ENCODE measurements at places on chromosomes 6 and 20.

DNA sequence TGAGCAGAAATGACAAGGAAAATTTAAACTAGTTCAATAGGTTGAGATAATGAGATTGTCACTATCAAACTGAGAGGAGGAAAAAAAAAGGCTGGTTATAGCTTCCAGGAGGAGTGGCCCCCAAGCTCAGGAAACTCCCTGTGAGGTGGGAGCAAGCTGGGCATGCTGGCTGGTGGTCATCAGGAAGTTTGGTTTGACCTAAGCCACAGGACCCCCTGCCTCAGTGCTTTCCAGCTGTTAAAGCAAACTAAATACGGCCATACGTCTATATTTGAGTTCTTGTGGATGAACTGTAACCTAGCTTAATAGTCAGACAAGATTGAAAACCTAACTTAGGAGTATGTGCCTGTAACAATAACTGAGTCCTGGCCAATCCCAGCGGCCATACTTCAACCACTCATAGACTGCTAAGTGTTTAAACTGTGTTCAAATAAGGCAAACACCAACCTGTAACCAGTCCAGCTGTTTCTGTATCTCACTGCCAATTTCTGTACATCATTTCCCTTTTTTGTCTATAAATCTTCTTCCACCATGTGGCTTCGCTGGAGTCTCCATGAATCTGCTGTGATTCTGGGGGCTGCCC lies 24.6 kb upstream of the ZBTB24 start:
- no peak for DNase-seq

DNA sequence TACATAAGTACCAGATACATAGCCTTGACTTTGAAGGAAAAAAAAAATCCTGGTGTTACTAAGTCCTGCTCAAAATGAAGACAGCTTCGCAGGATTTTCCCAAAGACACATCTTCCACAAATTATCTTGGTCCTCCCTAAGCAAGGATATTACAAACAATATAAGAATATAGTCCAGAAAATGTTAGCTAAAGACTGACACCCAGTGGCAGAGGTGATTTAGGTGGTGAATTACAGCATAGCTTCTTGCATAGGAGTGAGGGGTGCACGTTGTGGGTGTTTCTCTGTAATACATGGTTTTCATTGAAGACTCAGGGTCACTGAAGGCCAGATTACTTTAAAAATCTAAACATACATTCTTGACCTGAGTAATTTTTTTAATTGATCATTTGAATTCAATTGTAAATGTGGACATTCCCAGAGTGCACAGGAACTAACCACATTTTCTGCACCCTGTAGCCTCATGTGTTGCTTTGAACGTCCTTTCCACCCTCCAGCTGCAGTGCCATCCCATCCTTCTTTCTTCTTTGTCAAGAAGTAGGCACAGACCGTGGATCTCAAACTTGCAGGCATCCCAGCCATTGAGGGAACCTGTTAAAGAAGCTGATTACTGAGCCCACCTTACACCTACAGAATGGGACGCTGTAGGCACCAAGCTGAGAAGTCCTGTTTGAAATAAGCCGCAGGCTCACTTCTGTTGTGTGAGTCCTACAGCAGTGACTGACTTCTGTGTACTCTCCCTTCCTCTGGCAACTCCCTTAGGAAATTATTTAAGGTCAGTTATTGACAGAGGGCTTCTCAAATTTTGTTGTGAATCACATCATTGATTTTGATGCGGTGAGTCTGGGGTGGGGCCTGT lies 102.6 kb downstream of the PERP start:
- DNase-seq = peak; percentile 35

GRCh38 chr6:31125162-31125561 lies 4.9 kb upstream of the CDSN start:
- DNase-seq = no peak

- DNase-seq = no peak
These were observed 165.0 kb downstream of the SMOC2 start for GRCh38 chr6:168605964-168606363.

- DNase-seq = no peak
These were observed 46.0 kb downstream of the ABHD12 start for GRCh38 chr20:25344634-25345033.

DNA sequence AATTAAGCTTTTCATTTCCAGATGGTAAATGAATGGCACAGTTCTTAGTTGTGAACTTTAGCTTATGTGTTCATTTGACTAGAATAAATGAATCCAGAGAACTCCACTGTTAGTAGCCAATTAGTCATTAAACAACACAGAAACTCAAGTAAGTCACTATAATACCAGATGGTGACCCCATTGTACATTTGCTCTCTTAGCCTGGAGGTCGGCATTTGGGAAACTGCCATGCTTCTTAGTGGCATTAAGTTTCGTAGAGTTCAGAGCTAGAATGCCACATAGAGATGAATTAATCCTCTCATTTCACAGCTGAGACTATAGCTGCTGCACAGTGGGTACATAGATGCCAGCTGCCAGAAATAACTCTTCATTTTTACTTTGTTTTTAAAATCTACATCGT lies 10.8 kb upstream of the DTNBP1 start:
- DNase-seq = no peak

- no peak for DNase-seq
These were observed 201.0 kb downstream of the PRL start for GRCh38 chr6:22095836-22096235.

GRCh38 chr20:10633718-10634117 lies 40.1 kb downstream of the JAG1 start:
- DNase-seq = no peak

DNA sequence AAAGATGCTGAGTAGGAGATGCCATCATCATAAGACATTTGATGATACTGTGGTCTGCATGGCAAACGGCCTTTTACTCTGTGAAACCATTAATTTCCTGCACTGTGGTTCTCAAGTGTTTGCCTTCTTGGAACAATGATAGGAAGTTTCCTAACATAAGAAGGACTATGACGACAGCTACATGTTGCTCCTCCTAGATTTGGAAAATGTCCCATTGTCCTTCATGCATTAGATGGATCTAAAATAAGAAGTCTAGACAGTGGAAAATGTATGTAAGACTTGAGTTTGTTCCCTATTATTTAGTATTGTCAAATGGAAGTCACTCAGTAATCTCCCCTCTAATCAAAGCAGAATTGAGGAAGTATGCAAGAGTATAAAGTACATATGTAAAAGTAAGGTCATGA lies 98.5 kb upstream of the TMEM170B start:
- DNase-seq = no peak

Data from stimulated activated CD4-positive, alpha-beta T cell treated with anti-CD3 and anti-CD28 coated beads, Interleukin-2, amount 100 ng/mL, for 24 hours (primary cell).